ENCODE measurements at places on chromosomes 7 and 10. TPM values are rescaled to one million over a fixed set of nuclear protein-coding genes. Genes with fewer than 3 reads are reported as not detected.

- DNase-seq = no peak
Measured at GRCh38 chr10:86535132-86535882, 13.7 kb upstream of the WAPL start.

The EEPD1 gene
- 4.9 TPM for total RNA-seq

The TMEM229A gene
- 0.09 TPM for total RNA-seq

DNA sequence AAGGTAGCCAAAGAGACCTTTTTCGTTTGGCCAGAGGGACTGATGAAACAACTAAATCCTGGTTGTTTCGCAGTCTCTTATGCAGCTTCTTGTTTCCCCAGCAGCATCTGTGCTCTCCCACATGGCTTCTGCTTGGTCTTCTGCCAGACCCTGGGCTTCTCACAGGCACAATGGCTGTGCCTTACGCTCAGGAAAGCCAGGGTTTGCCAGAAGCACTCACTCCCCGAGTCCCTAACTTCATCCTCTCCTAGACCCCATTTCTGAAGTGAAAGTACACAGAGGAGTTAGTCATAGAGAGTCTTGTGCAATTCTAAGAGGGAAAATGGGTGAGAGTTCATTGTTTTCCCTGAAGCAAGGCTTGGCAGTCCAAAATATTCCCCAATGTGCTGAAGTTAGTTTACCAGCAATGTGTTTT is 121.7 kb downstream of the EVX1 start:
- DNase-seq = peak; percentile 34

- peak; percentile 23 for DNase-seq
Measured at GRCh38 chr10:35027567-35027966, 62.6 kb downstream of the CUL2 start.

DNA sequence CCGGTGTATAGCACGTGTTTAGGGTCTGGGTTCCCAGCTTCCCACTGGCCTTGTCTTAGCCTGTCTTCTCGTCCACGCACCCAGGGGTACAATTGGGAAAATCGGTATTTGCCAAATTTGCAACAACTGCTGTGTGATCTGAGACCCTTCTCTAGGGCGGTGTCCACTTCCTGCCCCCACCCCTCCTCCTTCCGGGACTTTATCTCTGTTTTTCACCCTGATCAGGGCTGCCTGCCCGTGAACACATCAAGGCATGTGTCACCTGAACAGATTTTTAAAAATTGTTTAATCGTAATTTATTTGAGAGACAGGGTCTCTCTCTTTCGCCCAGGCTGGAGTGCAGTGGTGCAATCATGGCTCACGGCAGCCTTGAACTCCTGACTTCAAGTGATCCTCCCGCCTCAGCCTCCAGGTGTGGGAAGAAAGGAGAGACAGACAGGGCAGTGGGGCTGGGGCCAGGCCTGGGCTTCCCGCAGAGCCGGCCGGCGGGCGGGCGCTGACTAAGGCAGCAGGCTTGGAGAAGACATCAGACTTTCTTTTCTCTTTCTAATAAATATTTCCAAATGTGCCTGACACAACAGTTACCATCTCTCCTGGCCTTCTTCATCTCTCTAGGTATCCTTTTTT is 27.5 kb downstream of the ELFN1 start:
- DNase-seq = no peak

The ASL gene
- total RNA-seq = 27.7 TPM

DNA sequence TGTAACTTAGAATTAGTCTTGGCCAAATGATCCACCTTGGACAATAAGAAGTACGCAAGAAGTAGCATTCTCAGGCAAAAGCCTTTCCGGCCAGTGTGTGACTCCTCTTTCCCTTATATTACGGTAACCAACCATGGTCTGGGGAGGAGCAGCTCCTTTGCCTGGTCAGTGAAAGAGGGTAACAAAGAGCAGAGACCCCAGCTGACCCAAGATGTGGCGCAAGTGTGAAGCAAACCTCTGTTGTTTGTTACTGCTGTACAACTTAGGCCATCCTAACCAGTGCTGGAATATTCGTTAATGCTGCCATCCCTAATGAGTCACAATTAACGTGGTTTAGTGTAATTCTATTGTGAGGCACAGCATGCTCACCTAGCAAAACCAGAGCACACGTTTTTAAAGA is 44.0 kb downstream of the HIPK2 start:
- no peak for DNase-seq

The TMEM176B gene
- 0.26 TPM for total RNA-seq

- no peak for DNase-seq
Measured at GRCh38 chr10:52256832-52257691, 57.0 kb upstream of the DKK1 start.

The IFIT3 gene
- total RNA-seq = 193 TPM

DNA sequence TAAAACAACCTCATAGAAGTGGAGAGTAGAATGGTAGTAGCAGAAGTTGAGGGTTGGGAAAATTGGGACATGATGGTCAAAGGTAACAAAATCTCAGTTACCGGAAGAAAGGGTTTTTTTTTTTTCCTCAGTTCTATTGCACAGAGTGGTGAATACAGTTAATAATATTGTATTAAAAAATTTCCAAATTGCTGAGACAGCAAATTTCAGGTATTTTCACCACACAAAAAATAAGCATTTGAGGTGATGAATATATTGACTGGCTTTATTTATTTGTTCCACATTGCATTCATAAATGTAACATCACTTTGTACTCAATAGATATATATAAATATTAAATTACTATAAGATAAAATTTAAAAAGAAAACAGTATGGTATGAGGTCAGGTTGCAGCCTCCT is 373.8 kb downstream of the ETV1 start:
- DNase-seq = no peak

- no peak for DNase-seq
Measured at GRCh38 chr10:63583909-63584724, 62.9 kb downstream of the REEP3 start.

The CHST15 gene
- 20.6 TPM for total RNA-seq

The SPDYE9 gene
- total RNA-seq = not detected

- no peak for DNase-seq
Measured at GRCh38 chr10:824497-824896, 107.0 kb downstream of the LARP4B start.

DNA sequence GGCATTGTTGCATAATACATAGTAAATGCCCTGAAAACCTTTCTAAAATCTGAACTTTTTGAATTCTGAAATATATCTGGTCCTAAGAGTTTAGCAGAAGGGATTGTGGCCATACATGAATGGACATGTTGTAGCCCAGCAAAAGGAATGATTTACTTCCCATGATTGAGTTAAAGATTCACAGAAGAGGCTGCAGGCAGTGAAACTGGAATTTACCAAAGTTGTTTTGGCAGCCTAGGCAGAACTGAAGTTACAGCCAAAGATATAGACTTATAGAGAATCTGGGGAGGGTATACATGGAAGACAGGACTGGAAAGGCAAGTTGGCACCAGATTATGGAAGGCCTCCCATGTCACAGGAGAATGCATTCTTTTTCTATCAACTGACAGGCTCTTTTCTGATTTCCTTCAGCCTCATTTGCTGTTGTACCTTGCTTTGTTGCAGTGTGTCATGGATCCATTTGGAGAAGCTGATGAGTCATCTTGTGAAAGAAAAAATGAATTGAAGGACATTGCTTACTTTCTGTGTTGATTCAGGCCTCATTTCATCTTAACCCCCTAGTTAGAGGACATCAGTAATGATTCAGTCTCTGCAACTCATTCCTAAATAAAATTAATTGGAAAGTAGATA is 356.2 kb upstream of the LRGUK start:
- peak; percentile 55 for DNase-seq

DNA sequence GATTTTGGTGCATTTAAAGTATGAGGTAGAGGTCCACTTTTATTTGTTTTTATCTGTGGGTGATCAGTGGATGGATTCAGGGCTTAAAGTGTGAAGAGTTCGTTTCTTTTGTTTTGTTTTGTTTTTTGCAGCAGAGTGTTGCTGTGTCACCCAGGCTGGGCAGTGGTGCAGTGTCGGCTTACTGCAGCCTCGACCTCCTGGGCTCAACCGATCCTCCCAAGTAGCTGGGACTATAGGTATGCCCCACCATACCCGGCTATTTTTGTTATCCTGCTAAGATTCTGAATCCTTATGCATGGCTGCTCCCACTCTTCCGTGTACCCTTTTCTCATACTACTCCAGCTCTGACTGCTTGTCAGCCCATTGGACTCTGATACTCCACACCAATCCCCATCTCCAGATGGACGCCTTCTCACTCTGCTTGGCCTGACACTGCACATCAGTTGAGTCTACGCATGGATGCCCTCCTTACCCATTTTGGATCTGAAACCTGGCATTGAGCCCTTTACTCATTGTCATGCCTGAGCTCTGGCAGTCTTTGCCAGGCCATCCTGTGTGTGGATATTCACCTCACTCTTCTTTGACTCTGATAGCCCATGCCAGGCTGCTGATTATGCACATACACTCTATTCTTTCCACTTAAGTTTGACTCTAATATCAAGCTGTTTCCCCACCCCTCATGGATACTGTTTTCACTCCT is 119.5 kb downstream of the CCSER2 start:
- no peak for DNase-seq

GRCh38 chr7:76280408-76280807 is 22.1 kb upstream of the HSPB1 start:
- DNase-seq = no peak

The TMEM270 gene
- not detected for total RNA-seq

- no peak for DNase-seq
Measured at GRCh38 chr7:86748843-86749719, 105.4 kb downstream of the GRM3 start.

The IL2RA gene
- total RNA-seq = not detected

DNA sequence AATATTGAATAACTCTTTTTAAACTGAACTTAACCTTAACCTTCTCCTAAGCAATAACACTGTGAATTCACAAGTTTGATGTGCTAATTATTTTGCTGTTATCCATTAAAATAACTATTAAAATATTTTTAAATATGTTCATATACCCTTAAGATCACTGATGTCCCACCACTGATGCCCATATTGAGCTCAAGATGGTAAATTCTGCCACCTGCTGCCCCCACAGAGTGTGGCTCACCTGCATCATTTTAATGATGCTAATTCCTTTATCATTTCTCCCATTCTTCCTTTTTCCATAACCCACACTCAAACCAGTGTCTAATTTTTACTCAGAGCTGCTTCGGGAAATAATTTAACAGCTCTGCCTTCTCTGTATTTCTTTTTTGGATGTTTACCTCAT is 82.3 kb upstream of the ARID5B start:
- DNase-seq = no peak

- no peak for DNase-seq
Measured at GRCh38 chr7:7321681-7322080, 139.3 kb downstream of the C1GALT1 start.

The TMEM72 gene
- total RNA-seq = not detected

DNA sequence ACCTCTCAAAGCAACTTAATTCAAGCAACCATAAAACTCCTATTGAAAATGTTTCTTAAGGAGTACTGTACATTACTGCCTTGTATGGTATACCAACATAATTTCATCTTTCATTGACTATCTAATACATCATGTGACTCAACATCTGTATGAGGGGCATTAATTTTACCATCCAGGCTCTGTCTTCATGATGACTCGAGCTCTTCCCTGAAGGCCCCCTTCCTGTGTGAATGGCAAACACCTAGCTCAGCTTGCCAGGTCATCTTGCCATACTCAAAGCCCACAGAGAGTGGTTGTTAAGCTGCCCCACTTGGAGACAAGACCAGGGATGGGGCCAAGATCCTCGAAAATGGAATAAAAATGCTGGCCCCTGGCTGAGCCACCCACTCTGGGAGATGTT is 82.4 kb downstream of the SGMS1 start:
- no peak for DNase-seq

DNA sequence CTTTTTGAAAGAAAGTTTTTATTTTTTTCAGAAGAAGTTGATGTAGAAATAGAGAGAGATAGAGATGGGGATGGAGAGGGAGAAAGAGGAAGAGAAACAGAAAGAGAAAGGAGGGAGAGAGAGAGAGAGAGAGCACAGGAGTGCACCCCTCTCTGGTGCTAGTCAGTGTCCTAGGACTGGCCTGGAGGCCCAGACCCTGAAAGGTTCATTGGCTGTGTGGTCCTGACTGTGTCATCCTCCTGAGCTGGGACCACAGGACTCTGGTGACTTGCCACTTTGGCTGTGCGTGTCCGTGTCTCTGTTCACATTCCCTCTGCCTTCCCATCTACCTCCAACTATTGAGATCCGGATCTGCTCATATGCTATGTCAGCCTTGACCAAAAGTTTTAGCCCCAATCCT is 62.1 kb upstream of the SHH start:
- no peak for DNase-seq

The GPR15LG gene
- total RNA-seq = not detected

GRCh38 chr10:96721207-96721572 is 876 bp upstream of the PIK3AP1 start:
- no peak for DNase-seq

DNA sequence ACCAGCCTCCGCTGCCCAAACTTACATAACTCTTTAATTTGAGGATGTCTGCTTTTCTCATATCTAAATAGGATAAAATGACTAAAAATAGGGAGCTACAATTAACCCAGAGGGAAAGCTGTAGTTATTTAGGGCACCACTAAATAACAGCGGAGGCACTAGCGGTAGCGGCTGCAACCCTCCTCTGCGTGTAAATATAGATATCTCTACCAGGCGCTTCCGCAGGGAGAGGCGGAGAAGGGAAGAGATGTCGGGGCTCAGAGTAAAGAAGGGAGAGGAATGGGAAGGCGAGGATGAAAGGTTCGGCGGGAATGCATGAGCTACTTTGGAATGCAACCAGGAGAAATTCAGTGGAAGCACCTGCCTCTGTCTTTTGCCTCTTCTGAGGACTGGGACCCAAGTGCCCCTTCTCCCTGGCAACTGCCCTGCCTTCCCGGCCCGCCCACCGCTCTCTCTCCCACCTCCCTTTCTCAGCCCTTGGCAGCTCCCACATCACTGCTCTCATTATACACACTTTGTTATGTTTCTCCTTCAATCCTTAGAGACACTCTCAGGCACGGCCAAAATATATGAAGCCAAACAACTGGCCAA is 698.3 kb downstream of the PARD3 start:
- DNase-seq = no peak

GRCh38 chr7:137774793-137775201 is 72.0 kb downstream of the DGKI start:
- DNase-seq = peak; percentile 59

DNA sequence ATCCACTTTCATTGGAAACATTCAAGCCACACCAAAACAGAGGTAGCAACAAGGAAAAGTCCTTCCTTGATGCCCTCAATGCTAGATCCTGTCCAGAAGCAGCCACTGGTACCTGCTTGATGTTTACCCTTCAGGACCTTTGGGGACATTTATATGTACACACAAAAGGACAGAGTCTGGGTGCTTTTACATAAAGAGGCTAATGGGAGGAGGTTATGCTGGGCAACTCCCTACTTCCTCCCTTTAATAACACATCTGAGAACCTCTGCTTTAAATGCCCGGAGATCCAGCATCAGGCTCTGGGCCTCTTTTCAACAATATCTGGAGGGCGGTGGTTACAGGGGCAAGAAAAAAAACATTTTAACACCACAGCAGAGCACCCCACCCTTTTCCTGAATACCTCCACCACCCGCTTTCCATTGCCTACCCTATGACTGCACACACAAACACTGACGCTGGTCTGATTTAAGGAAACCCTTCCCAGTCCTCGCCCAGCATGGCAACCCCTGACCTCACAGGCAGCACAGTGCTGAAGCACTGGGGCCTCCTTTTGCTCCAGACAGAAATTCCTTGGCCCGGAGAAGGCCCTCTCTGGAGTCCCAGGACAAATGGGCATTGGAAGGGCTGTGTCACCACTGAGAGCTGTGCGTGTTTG is 39.3 kb upstream of the DUSP5 start:
- DNase-seq = no peak

The HOXA3 gene
- total RNA-seq = not detected

The NYAP1 gene
- 2.6 TPM for total RNA-seq

Measured in astrocyte (in vitro differentiated cells and primary cell).